Omental fat pad (tissue), 4 donors: ENCODE measurements at places on chromosomes 7 and 10.

DNA sequence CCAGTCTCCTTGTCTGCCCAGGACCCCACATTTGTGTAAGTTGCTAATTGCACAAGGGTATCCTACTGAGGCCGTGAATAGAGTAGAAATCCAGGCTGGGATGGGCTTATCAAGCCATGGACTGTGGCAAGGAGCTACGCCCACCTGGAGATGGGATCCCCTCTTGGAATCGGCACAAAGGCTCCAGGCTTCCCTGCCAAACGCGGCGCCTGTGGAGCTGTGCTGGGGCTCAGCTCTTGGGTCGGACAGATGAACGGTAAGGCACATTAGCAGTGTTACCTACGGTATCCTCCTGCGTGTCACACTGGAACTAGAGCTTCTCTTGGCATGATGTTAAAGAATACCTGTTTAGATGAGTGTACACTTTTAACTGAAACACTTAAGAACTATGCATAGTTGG is 196.7 kb downstream of the CELF2 start:
- no peak for DNase-seq

DNA sequence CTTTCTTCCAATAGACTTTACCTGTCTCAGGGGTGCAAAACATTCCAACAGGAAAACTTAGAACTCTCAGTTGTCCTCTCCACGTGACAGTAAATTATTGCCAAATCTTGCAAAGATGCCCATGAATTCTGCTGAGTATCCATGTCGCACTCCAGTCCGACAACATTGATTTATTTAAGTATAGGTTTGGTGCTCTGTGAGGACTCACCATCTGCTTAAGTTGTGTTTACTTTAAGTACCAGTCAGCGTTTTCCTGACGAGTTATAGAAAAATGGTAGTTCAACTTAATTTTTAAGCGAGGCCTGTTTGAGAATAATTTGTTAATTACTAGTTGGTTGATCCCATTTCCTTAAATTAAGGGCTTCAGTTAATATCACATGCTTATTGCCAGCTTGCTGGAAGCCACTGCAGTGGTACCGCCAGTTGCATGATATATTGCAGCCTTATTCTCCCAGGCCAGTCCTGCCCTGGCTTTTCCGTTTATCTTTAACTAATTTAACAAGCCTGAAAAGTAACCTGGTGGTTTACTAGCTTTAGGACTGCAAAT is 27.8 kb downstream of the CREB5 start:
- no peak for DNase-seq

- no peak for DNase-seq
Observed at GRCh38 chr10:74133923-74134820, 16.5 kb downstream of the AP3M1 start.

DNA sequence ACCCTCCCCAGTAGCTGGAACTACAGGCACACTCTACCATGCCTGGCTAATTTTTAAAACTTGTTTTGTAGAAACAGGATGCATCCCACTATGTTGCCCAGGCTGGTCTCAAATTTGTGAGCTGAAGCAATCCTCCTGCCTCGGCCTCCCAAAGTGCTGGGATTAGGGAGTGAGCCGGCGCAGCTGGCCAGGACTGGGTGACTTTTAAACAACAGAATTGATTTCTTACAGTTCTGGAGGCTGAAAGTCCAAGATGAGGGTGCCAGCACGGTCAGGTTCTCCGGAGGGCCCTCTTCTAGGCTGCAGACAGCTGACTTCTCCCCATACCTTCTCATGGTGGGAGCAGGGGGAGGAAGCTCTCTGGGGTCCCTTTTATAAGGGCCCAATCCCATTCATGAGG is 75.2 kb upstream of the CHST15 start:
- no peak for DNase-seq

- DNase-seq, result no peak
Observed at GRCh38 chr7:132708470-132708869, 132.2 kb upstream of the PLXNA4 start.

- DNase-seq, result no peak
Observed at GRCh38 chr7:113444261-113444660, 325.9 kb upstream of the SMIM30 start.

DNA sequence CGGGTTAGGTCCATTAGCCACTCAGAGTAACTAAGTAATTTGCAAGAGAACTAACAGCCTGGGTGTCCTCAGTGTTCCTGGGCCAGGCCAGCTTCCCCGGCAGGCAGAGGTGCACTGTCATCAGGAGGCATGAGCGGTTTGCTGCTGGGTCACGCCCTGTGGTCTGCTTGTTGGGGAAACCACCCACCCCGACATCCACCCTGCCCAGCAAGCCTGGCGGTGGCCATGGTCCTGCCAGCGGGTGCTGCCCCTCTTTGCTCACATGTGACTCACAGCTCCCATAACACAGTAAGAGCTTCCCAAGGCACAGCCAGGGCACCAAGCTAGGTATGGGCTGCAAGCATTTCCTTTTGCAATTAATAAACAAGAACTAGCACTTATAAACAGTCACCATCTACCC is 75.9 kb downstream of the RGS10 start:
- DNase-seq, result no peak

- DNase-seq, result no peak
Observed at GRCh38 chr10:77505431-77506334, 131.9 kb downstream of the KCNMA1 start.

DNA sequence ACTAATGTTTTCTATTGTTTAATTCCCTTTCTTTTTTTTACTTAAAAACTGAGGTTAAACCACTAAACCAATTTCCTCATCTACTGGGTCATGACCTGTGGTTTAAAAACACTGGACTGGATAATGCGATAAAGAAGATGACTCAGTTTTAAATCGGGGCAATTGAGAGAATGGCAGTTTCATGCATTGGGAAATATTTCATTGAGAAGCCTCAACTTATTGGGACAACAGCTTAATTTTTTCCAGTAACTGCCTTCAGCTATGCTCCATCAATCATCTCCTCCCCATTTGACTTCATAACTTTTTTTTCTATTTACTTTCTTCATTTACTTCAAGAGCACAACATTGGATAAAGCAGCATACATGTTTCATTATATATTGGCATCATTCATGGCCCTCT is 61.8 kb upstream of the MET start:
- no peak for DNase-seq

DNA sequence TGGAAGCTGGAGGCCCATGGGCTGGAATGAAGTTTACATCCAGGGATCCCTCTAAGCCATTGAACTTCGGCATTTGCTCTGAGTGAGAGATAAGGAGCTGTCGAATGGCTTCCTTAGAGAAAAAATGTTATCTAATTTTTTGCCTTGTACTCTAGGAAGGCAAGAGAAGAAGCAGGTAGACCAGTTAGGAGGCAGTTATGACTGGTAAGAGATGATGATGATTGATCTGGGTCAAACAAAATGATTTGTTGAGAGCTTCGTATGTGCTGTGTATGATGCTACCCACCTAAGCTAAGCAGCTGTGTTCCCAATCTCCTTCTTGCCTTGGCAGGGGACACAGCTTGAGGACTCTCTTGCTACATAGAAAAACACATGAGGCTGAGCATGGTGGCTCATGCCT is 370.2 kb downstream of the LRMDA start:
- DNase-seq, result no peak

GRCh38 chr7:24959735-24960485 is 20.1 kb downstream of the OSBPL3 start:
- no peak for DNase-seq

- no peak for DNase-seq
Observed at GRCh38 chr7:11416641-11417458, 415.1 kb downstream of the THSD7A start.

DNA sequence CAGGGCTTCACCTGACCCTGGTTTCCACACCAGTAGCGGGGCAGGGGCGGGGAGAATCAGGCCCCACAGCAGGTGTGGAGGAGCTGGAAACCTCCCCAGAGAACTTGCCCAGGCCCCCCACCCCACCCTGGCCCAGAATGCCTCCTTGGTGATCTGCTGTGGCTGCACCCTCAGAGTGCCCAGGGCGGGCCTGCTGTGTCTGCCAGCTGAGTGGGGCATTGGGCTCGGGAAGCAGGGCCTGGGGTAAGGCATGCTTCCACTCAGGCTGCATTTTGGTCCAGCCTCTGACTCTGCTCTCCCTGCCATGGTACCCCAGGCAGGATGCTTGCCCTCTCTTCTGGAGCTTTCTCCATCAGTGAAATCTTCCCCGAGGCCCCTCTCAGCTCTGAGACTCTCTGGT is 1.1 kb upstream of the CRHR2 start:
- DNase-seq, result no peak

DNA sequence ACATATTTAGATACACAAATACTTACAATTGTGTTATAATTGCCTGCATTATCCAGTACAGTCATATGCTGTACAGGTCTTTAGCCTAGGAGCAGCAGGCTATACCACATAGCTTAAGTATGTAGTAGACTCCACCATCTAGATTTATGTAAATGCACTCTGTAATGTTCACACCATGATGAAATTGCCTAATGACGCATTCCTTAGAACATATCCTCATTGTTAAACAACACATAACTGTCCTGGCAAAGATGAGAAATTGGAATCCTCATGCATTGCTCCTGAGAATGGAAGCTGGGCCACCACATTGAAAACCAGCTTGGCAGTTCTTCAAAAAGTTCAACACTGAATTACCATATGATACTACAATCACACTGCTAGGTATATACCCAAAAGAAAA is 1002.8 kb upstream of the CELF2 start:
- DNase-seq, result no peak

DNA sequence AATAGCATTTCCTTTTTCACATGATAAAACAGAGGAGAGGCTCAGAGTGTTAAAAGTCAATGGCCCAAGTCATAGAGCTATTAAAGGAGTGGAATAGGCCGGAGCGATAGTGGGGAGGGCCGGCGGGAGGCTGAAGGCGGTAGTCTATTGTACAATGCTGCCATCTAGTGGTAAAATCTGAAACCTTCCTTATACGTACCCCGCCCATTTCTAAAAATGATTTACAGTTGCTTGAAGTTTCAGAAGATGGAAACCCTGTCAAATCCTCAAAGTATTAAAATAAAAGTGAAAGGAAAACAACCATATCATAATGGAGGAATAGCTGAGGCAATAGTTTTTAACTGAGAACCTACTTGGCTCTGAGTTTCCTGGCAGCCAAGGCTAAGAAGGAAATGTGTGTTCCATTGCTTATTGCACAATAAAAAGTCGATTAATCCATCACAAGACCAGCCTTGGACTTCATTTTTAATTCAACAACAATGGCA is 209.1 kb downstream of the CCSER2 start:
- no peak for DNase-seq

GRCh38 chr7:87885018-87885417 is 8.7 kb downstream of the DBF4 start:
- no peak for DNase-seq

DNA sequence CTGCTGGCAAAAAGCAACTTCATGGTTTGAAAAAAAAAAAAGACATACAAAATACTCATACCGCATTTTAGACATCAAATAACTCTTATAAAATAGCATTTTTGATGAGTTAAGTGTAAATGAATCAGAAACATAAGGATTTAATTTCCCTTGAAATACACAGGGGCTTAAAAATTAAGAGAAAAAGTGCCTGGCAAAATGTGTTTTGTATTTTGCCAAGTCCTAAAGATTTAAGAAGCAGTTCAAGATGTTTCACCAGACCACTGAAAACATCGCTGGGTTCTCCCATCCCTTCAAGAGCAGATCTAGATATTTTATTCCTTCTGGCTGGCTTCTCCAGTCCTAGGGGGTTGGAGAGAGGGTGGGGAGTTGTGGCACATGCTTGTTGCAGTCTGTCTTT is 396.4 kb downstream of the INHBA start:
- DNase-seq, result no peak

DNA sequence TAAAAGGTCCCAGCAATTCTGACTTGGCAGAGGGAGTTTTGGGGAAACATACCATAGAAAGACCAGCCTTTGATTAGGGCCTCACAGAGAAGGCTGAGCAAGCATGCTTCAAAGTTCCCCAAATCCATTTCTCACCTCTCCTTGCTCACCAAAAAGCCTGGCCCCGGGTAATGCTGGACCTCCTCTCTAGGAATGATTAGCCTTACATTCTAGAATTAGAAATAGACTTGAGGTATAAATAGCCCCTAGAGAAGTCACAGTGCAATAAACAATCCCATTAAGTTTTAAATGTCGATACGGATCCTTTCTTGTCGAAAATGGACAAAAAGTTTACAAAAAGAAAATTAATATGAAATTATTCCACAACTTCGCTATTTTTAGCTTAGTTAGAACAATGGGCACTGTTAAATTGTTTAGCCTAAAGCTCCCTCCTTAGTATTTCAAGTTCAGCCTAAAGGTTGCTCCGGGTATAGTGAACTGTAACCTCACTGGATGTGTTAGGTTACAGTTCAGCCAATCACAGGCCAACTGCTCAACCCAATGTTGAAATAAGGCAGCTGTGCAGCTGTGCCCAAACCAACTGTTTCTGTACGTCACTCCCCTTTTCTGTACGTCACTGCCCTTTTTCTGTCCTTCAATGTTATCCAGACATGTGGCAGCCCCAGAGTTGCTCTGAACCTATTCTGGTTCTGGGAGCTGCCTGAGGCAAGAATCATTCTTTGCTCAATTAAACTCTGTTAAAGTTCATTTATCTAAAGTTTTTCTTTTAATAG is 7.9 kb upstream of the GSDME start:
- DNase-seq, result no peak

- DNase-seq, result peak; percentile 72
Observed at GRCh38 chr10:3852147-3852904, 67.3 kb upstream of the KLF6 start.

- DNase-seq, result no peak
Observed at GRCh38 chr7:69812756-69813155, 214.5 kb downstream of the AUTS2 start.
